Adrenal gland (tissue), 19 donors: ENCODE measurements at places on chromosomes 1 and 21. TPM values are rescaled to one million over a fixed set of nuclear protein-coding genes. Genes with fewer than 3 reads are reported as not detected.

DNA sequence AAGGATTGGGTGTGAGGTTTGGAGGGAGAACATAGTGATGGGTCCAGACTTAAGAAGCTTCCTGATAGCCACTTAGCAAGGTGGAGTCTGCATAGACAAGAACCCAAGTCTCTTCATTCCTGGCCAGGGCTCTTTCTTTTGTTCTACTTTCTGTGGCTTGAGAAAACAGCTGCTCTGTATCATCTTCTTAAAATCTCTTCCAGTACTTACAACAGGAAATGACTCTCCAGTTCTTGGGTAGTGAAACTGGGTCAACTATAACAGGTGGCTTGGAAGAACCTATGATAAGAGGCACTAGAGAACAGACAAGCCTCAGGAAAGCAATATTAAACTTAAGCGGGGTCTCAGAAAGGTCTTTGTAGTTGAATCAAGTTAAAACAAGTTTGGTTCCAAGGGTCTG is 148.1 kb upstream of the USP24 start:
- no peaks in the 10 kb centered on the region for H3K27me3 ChIP-seq
- DNase-seq: no peak
- no peak overlapping the region for H3K4me3 ChIP-seq
- no peaks in the 10 kb centered on the region for H3K36me3 ChIP-seq
- H3K27ac ChIP-seq: no peak overlapping the region

DNA sequence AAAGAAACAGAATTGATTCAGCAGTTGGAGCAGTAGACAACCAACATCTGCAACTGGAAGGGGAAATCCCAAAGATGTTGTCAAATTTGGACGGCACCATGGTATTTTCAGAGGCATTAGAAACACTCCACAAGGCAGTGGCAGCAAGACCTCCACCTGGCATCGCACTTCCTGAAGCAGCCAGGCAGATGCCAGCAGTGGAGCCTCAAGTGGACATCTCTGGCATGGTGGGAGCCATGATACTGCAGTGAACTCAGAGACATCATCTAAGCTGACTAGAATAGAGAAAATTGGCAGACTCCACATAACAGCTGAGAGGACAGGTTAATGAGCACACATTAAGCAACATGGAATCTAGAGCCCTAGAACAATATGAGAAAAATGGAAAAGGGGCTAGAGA is 33.9 kb upstream of the RGS8 start:
- no peaks in the 10 kb centered on the region for H3K27me3 ChIP-seq
- no peak overlapping the region for H3K4me3 ChIP-seq
- no peak overlapping the region for H3K27ac ChIP-seq
- H3K36me3 ChIP-seq: no peaks in the 10 kb centered on the region
- no peaks in the 10 kb centered on the region for H3K4me1 ChIP-seq

DNA sequence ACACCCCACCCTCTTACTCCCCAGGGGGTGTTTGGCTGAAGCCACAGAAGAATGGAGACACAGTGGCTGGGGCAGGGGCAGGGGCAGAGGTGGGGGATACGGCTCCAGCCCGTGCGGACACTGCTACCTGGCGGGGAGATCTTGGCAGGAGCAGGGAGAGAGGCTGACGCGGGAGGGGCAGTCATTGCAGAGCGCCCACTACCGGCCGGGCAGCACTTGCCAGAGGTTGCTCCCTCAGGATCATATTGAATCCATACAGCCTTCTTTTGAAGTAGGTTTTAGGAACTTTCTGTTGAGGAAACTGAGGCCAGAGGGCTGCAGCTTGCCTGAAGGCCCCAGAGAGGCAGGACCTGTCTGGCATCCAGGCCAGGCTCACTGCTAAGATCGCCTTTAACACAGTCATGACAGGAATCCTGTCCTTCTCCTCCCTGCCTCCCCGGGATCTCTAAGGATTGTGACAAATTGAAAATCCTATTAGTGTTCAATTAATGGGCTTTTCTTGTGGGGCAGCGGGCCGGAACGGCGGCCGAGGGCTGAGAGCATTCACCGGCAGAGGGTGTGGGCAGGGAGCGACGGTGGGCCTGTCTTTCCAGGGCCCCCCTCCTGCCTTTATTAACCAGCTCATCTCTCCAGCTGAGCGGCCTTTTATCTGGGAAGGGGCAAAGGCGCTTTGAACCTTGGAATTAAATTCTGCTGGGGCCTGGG is 65.5 kb upstream of the WNT4 start:
- no peak for DNase-seq
- H3K36me3 ChIP-seq: no peaks in the 10 kb centered on the region
- no peak overlapping the region for H3K27ac ChIP-seq
- H3K4me3 ChIP-seq: no peak overlapping the region

- H3K27ac ChIP-seq: no peak within 1 kb of the TSS
- no peak for DNase-seq
- H3K36me3 ChIP-seq: no peaks in the 10 kb centered on the region
- H3K4me3 ChIP-seq: no peak within 1 kb of the TSS
- H3K4me1 ChIP-seq: no peaks in the 10 kb centered on the region
These were observed at the start of gene SPRR3 for GRCh38 chr1:153001382-153001781. TSS of gene SPRR3 (plus strand) at chr1:153001749. CDS start at chr1:153003021, 1,272 bp downstream.

GRCh38 chr1:85297855-85298629 is 21.6 kb upstream of the BCL10 start:
- no peak overlapping the region for H3K4me3 ChIP-seq
- no peaks in the 10 kb centered on the region for H3K27me3 ChIP-seq
- no peaks in the 10 kb centered on the region for H3K36me3 ChIP-seq
- H3K27ac ChIP-seq: no peak overlapping the region

GRCh38 chr21:37799211-37800056 is 116.8 kb downstream of the KCNJ6 start:
- H3K27me3 ChIP-seq: no peaks in the 10 kb centered on the region
- no peak overlapping the region for H3K27ac ChIP-seq
- no peaks in the 10 kb centered on the region for H3K36me3 ChIP-seq
- H3K4me1 ChIP-seq: no peaks in the 10 kb centered on the region
- no peak overlapping the region for H3K4me3 ChIP-seq
- no peak for DNase-seq

DNA sequence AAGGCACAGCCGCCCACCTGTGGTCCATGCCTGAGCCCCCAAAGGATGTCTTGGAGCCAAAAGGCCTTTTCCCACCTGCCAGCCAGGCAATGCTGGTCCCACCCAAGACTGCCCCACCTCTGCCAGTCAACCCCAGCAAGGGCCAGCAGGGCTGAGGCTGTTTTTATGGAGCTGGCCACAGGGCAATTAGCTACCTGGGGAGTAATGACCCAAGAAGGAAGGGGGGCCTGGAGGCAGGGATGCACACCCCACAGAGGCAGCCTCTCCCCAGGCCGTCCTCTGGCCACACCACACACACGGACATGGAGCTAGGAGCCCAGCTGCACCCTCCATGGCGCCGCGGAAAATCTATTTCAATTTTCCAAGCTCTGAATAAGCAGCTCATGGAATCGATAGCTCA is 27.2 kb downstream of the CHD5 start:
- H3K27me3 ChIP-seq: peaks cover 4% of the 10 kb centered on the region
- no peak overlapping the region for H3K27ac ChIP-seq
- no peaks in the 10 kb centered on the region for H3K36me3 ChIP-seq
- DNase-seq: no peak
- no peak overlapping the region for H3K4me3 ChIP-seq
- H3K4me1 ChIP-seq: no peaks in the 10 kb centered on the region

DNA sequence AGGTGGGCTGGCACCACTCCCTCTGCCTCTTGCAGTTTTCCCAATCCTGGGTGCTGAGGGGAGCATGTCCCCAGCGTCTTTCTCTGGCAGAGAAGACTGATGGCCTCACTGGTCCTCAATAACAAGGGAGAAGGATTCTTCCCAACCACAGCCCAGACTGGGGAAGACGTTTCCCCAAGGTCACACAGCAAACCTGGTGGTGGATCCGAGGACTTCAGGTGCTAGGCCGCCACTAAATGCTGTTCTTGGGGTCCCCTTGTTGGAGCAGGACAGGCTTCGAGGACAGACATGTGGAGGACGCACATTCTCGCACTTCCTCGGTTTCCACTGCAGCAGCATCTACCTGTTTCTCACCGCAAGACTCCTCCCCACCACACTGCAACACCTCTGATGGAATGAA is 30.9 kb upstream of the PAX7 start:
- no peak overlapping the region for H3K27ac ChIP-seq
- H3K4me3 ChIP-seq: no peak overlapping the region
- H3K36me3 ChIP-seq: no peaks in the 10 kb centered on the region
- H3K4me1 ChIP-seq: no peaks in the 10 kb centered on the region
- H3K27me3 ChIP-seq: peaks cover 11% of the 10 kb centered on the region
- no peak for DNase-seq

GRCh38 chr21:26956813-26957212 is 10.1 kb downstream of the ADAMTS5 start:
- no peak overlapping the region for H3K4me3 ChIP-seq
- no peaks in the 10 kb centered on the region for H3K27me3 ChIP-seq
- H3K27ac ChIP-seq: no peak overlapping the region

- H3K27me3 ChIP-seq: no peaks in the 10 kb centered on the region
These were observed 30.0 kb downstream of the PODN start for GRCh38 chr1:53091841-53092645.

DNA sequence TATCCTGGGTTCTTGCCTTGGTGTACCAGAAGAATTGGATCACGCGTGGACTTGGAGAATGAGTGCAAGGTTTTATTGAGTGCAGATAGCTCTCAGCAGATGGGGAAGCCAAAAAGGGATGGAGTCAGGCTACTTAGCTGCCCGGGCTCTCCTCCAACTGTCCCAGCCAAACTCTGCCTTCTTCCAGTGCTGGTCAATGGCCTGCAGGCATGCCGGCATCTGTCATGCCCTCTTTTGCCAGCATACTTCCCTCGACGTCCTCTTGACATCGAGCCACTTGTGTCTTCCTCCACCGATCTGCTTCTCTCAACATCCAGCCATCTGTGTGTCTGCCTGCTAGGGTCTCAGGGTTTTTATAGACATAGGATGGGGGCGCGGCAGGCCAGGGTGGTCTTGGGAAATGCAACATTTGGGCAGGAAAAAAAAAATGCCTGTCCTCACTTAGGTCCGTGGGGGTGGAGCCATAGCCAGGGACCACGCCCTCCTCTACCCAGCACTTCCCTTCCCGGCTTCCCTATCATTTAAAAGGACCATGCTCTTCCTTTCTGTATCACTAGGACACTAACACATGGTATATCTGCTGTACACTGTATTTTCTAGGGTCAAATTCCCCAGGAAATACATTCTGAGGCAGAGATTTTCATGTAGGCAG is 47.0 kb upstream of the BCAR3 start:
- DNase-seq: no peak
- no peak overlapping the region for H3K4me3 ChIP-seq
- no peaks in the 10 kb centered on the region for H3K27me3 ChIP-seq
- no peaks in the 10 kb centered on the region for H3K36me3 ChIP-seq
- no peak overlapping the region for H3K27ac ChIP-seq

DNA sequence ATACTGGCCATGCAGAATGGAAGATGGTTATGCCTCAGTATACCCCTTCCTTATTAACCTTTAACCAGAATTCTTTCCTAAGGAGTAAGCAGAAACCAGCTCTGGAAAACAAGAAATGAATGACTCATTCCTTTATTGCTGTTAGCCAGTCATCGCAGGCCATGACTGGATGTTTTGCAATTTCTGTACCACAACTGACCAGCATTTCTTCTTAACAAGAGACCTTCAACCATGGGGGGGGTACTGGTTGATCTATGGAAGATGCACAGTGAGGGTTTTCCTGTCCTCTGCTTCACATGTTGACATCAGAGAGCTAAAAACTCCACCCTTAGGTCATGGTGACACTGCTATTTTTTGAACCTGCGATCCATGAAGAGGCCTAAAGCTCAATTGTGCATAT is 28.0 kb upstream of the RNF2 start:
- DNase-seq: no peak
- no peaks in the 10 kb centered on the region for H3K4me1 ChIP-seq
- no peak overlapping the region for H3K27ac ChIP-seq
- no peaks in the 10 kb centered on the region for H3K27me3 ChIP-seq
- H3K4me3 ChIP-seq: no peak overlapping the region
- no peaks in the 10 kb centered on the region for H3K36me3 ChIP-seq

Gene RAP1GAP
- 81.1 TPM for total RNA-seq

Gene SEC16B
- total RNA-seq: 2.6 TPM

Gene SLAMF7
- 0.28 TPM for total RNA-seq

Gene GPATCH3
- 15.9 TPM for total RNA-seq

Gene LENEP
- not detected for total RNA-seq

Gene RAVER2
- total RNA-seq: 19.0 TPM
